Cardiac fibroblast (primary cell): ENCODE measurements at places on chromosomes 5 and 9.
A peak's percentile ranks its signal among the peaks of the same experiment; 100 is the strongest.

DNA sequence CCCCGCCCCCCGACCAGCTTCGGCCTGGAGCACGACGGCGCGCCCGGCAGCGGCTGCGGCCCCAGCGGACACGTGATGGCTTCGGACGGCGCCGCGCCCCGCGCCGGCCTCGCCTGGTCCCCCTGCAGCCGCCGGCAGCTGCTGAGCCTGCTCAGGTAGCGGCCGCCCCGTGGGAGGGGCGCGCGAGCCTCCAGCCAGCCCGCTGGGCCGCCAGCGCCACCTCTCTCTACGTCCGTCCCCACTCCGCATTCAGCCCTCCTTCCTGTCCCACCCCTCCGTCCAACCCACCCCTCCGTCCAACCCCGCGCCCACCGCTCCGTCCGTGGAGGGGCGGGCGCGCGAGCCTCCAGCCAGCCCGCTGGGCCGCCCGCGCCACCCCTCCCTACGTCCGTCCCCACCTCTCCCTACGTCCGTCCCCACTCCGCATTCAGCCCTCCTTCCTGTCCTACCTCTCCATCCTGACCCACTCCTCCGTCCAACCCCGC lies 6.5 kb downstream of the ADAMTS13 start:
- DNase-seq = no peak

- no peak for DNase-seq
These were observed 492.5 kb upstream of the SGCD start for GRCh38 chr5:155834271-155834975.

DNA sequence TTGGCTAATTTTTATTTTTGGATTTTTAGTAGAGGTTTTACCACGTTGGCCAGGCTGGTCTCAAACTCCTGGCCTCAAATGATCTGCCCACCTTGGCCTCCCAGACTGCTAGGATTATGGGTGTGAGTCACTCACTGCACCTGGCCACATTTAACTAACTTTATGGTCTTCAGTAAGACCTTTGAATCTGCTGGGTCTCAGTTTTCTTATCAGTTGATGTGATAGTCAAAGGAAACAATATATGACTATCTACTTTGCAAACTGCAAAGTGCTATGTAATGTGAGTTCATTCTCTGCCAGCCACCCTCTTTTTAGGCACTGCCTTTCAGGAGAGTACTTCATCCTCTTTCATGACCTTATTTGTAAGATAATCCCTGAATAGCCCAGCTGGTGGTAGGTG lies 474.7 kb downstream of the PDE4D start:
- no peak for DNase-seq

- no peak for DNase-seq
These were observed 97.8 kb downstream of the FBXL7 start for GRCh38 chr5:15597804-15598203.

GRCh38 chr9:129007035-129007765 lies 20.9 kb downstream of the SH3GLB2 start:
- DNase-seq = peak; percentile 61

DNA sequence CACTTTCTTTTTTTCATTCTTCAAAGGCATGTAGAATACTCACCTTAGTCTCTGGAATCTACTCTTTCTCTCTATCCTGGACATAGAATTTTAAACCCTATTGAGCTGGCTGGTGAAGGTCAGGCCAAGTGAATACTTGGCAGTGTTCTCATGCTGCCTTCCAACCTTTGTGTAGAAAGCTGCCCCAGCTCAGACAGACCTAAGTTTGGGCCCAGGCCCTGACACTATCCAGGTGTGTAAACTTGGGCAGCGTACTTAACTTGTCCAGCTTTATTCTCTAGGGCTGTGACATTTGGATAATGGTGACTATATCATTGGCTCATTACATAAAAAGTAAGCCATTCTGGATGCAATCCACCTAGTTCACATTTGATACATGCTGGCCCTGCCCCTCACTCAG lies 298.3 kb downstream of the IRX1 start:
- no peak for DNase-seq

DNA sequence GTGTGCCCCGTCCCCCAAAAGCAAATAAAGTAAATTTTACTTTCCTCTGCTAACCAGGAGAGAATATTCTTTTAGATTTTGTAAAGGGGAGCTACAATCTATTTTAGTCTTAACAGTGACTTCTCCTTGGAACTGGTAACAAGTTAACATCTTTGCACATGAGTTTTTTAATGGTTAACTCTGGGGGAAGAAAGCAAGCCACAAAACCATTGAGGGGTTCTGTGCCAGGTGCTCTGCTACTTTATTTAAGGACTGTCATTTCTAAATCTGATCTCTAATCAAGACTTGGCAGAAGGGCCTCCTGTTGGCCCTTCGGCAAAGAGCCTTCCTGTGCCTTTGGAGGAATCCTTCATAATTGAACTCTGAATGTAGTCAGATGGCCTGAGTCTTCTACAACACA lies 153.4 kb downstream of the SLC12A2 start:
- no peak for DNase-seq

DNA sequence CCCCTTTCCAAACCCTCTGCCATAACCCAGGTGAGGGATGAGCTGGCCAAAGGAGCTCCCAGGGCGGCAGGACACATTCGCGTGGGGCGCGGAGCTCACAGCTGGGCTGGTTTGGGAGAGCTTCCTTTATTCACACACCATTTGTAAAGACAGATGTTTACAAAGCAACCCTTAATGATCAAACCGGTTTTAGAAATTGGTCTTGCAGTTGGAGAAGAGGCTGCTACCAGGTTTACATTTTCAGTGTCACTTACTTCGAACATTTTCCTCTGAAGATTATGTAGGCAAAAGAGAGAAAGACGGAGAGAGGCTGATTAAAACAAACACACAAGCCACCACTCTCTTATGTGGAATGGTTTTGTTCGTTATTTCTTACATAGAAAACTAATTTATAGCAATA lies 648.7 kb downstream of the IRX1 start:
- DNase-seq = no peak

DNA sequence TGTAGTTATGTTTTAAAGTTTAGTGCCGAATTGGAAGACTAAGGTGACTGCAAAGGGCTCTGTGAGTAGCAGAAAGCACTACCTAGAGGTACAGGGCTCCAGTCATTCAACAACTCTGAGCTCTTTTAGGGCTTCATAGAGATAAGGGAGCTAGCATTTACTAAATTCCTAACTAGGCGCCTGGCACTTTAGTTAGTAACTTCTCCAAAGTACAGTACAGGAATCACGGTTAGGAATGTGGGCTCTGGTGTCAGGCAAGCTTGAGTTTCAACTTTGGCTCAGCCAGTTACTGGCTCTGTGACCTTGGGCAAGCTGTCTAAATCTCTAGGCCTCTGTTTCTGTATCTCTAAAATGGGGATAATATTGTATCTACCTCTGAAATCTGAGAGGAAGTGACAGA lies 115.3 kb downstream of the SLIT3 start:
- no peak for DNase-seq

DNA sequence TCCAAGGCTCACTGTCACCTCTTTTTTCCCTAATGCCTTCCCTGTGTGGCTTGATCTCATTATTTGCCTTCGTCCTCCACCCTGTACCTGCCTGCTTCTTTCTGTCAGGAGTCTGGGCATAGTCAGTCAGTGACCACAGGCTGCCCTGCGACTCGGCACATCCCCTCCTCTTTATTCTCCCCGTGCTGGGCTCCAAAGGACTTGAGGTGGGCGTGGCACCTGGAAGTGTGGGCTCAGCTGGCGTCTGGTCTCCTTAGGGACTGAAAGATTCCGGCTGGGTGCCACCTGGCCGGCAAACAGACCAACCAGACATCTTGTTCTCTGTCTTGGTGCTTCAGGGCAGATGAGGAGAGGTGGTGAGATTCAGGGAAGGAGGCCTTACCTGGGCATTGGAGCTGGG lies 29.6 kb upstream of the PRDM12 start:
- no peak for DNase-seq

GRCh38 chr9:120399940-120400339 lies 180.0 kb downstream of the CDK5RAP2 start:
- DNase-seq = no peak

DNA sequence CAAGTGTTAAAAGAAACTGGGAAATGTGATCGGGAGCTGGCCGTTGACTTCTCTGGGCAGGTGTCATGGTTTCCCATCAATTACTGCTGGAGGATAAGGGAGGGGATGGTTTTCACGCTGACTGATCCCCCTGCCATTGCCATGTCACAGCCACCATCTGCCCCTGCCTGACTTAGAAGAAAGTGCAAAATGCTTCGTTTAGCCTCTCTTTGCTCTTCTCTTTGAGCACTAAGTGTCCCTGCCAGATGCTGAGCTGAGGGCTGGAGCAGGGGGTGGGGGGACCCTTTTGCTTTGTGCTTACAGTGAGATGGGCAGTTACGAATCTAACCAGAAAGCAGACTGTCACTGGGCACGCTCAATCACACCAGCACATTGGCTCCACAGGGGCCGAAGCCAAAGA lies 138.4 kb upstream of the ALDH1B1 start:
- DNase-seq = no peak

- no peak for DNase-seq
These were observed 50.5 kb downstream of the RGS3 start for GRCh38 chr9:113514061-113514460.

- no peak for DNase-seq
These were observed 70.3 kb downstream of the ENC1 start for GRCh38 chr5:74570250-74570649.

DNA sequence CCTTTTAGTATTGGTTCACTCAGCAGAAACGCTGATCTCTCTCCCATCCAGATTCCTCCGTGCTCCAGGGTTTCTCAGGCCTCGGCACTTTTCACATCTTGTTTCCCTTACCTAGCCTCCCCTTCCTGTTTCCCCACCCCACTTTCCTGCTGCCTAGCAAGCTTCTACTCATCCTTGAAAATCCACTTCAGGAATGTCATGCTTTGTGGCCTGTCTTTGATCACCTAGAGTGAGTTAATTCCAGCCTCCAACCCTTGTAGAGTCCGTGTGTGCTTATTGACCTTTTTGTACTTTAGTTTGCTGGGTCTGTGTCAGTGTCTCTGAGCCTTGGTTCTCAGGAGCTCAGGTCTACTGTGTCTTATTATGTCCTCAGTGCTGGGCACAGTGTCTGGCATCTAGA lies 116.6 kb downstream of the AOPEP start:
- DNase-seq = no peak

- DNase-seq = peak; percentile 8
These were observed 67.9 kb downstream of the YTHDC2 start for GRCh38 chr5:113581388-113581787.

- DNase-seq = peak; percentile 96
These were observed 16.9 kb downstream of the ADAMTSL1 start for GRCh38 chr9:18490641-18491370.

GRCh38 chr5:490116-491106 lies 33.8 kb downstream of the SLC9A3 start:
- DNase-seq = no peak

DNA sequence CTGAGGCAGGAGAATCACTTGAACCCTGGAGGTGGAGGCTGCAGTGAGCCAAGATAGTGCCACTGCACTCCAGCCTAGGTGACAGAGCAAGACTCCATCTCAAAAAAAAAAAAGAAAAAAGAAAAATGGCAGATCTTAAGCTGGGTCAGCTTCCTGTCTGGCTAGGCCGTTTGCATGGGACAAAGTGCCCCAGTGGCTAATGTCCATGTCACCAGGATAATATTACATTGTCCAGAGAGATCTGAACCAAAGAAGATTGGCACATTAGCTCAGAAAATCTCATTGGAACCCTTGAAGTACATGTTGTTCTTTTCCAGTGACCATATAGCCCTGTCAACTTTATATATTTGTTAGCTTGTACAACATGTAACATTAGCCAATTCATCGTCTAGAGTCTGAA lies 59.2 kb upstream of the DAB2IP start:
- no peak for DNase-seq

DNA sequence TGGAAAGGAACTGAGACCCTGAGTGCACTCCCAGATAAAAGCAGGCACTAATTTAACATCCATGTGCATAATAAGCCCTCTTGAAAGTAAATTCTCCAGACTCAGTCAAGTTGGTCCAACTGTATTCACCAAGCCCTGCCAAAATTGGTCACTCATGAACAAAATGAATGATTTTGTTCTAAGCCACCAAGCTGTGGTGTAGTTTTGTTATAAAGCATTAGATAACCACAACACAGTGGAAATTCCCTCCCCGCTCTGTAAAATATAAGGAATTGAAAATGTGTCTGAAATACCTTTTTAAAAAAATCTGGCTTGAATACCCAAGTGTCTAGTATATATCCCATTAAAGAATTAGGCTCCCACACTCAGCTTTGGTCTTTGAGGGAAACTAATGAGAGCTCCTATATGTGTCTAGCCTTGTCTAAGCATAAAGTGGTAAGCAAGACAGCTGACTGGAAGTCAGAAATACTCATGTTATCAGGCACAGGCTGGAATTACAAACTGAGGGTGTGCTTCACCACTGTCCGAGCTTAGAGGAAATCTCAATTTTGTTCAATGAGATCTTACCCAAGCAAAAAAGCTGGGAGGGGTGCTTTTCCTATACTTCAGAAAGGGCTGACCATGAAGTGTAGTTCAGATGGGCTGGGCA lies 33.2 kb downstream of the IDNK start:
- no peak for DNase-seq

DNA sequence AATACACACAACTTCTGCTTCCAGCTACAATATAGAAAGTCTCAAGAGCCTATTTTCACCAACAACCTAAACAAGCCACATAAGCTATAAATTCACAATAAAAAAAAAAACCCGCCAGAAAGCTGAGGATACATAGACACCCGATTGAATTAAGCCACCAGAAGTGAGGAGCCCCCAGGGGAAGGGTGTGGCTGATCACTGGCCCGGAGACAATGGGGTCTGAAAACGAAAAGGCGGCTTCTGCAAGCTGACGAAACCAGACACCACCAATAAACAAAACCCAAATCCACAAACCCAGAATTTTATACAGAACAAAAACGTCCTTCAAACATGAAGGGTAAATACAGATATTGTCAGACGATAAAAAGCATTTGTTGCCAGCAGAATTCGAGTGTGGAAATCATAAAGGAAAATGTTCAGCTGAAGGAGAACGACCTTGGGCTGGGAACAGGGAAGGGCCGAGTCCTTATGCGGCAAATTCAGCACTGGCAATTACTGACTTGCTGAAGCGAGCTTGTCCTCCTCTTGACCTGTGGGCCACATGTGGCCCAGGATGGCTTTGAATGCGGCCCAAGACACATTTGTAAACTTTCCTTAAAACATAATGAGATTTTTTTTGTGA lies 39.6 kb upstream of the CEP72 start:
- no peak for DNase-seq

GRCh38 chr5:94736498-94736897 lies 118.0 kb downstream of the SLF1 start:
- no peak for DNase-seq

DNA sequence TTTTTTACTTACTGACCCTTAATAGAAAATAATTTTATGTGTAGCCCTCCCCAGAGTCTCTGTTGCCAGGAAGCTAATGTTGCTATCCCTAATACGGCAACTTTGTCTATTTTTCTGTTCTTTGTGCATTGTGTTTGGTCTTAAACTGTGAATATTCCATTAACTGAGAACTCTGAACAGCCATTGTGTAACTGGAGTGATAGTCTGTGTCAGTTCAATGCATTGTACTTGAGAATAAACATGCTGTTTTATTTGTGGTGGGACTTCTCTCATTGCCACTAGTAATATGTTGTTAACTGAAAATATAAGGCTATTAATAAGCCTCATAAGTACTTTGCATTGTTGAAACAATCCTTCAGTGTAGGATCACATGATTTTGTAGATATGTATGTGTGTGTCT lies 278.3 kb upstream of the DMRT1 start:
- no peak for DNase-seq
